CD4-positive, alpha-beta T cell treated with Interleukin-2 at 100 ng/mL for 4 hours (primary cell): ENCODE measurements at places on chromosomes 6 and 20.

DNA sequence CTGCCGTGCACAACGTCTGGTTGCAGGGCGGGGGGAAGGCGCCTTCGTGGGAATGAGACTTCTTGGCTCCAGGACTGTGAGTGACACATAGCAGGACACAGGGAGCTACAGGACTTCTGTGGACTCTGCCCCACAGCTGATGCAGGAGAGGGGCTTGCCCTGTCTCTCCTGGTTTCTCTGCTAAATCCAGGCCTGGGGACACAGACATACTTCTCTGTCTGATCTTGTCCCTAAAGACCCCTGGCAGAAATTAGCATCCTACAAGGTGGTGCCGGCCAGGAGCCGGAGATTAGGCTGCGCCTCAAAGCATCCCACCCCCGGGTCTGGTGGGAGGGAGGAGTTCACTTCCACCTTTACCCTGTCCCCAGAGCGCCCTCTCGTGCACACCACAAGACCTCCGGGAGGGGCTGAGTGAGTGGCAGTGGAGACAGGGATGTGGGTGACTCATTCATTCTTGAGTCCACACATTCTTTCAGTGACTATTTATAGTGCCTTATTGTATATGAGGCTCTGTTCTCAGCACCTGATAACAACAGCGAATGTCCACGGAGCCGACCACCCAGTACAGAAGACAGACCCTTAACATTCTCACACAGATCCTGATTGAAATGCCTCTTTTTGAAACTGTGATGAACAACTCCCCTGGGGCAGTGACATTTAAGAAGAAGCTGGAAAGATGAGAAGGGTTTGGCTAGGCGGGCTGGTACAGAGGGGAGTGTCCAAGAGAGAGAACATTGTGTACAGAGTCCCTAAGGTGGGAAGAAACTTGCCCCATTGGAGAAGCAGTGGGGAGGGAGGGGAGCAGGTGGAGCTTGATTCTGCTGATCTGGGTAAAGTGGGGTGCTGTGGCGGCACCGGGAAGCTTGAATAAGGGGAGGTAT, 39.0 kb downstream of the GMPR start:
- DNase-seq: no peak

GRCh38 chr6:143707697-143708096, 29.9 kb downstream of the PHACTR2 start:
- DNase-seq: no peak

- DNase-seq: no peak
Observed at GRCh38 chr6:40954446-40955177, 84.4 kb downstream of the UNC5CL start.

- DNase-seq: no peak
Observed at GRCh38 chr6:162099685-162100084, 627.9 kb downstream of the PRKN start.

GRCh38 chr6:40931931-40932330, 107.1 kb downstream of the UNC5CL start:
- no peak for DNase-seq
